ENCODE measurements at places on chromosomes 1 and 21. TPM values are rescaled to one million over a fixed set of nuclear protein-coding genes. Genes with fewer than 3 reads are reported as not detected.

DNA sequence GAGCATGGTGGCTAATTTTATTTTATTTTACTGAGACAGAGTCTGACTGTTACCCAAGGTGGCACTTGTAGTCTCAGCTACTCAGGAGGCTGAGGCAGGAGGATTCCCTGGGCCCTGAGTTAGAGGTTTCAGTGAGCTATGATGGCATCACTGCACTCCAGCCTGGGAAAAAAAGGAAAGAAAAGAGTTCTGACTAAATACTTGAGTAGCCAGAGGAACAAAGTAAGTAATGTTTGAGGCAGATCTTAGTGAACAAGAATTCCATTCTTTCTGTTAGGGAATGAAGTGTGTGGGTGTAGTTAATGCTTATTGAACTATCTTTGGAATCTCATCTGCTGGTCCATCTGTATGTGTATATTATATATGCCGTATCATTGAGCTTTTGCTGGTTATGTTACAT, 13.1 kb upstream of the EVI5 start:
- DNase-seq: no peak

GRCh38 chr1:208852911-208853310, 608.7 kb upstream of the PLXNA2 start:
- DNase-seq: no peak

DNA sequence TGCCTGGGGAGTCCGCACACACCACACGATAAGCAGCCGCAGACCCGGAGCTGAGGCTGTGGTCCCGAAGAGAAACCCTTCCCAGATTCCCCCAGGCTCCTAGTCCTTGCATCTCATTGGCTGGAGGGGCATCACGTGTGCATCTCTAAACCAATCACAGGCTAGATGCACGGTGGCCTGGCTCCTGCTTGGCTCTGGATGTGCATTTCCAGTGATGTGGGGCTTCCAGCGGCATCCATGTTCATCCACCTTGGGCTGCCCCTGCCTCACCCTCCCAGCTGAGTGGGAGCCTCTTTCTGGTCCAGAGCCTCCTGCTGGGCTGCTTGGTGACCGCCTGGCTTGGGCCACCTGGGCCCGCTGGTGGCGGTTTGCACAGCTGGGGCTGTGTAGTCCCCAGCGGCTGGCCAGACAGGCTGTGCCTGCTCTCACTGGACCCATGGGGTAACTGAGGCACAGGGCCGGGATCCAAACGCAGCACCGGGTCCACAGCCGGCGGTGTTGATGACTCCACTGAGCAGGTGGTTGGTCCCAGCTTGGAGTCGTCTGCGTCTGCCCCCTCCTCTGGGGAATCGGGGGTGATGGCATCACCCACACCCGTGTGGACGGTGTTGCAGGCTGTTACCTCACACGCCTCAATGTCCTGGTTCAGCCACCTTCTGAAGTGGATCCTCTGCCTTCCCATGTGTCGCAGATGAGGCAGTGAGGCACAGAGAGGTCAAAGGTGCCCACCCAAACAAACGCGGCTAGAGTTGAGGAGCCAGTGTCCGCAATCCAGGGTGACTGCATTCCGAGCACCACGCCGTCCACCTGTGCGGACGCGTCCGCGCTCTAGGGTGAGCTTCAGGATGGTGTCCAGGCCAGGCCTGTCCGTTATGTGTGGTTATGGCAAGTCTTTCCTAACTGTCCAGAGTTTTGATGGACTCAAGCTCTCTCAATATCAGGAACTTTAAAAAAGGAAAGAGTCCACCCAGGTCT, 41.3 kb downstream of the COL6A1 start:
- peak; percentile 77 for DNase-seq

DNA sequence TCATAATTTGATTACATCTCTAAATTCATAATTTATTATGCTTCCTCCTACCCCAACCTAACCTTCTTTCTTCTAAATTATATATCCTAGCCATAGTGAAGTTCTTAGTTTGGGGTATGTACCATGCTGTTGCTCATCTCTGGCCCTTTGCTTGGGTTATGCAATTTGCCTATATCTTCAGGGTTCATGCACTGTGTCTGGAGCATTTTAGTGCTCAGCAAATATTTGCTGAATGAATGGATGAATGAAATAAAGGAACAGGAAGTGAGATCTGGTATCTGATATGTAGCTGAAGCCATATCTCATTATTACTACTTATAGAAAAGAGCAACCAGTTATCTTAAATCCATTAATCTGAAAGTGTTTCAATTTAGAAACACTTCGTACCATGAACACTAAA, 137.6 kb downstream of the GPATCH2 start:
- no peak for DNase-seq

DNA sequence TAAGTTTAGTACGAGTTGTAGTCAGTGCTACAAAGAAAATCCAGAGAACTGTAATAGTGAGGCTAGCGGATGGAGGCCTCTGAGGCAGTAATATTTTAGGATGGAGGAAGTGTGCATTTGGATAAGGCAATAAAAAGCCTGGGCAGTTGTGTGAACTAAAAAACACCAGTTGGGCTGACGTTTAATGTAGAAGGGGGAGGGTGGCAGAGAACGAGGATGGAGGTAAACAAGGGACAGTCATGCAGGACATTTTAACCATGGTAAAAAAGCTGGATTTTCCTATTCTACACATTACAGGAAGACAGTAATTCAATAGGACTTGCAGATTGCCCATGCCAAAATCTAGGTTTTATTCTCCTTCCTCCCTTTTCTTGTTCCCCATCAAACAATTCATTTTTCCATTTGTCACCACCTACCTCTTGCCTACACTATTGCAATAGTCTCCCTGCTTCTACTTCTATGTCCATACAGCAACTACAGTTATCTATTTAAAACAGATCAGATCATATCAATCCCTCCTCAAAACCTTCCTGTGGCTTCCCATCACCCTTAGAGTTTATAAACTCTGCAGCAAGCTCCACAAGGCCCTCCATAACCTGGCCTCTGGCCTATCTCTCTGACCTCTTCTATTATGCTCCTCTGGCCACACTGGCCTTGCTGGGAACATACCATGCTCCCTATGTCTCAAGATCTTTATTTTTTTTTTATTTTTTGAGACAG, 27.7 kb downstream of the ERO1B start:
- DNase-seq: no peak

DNA sequence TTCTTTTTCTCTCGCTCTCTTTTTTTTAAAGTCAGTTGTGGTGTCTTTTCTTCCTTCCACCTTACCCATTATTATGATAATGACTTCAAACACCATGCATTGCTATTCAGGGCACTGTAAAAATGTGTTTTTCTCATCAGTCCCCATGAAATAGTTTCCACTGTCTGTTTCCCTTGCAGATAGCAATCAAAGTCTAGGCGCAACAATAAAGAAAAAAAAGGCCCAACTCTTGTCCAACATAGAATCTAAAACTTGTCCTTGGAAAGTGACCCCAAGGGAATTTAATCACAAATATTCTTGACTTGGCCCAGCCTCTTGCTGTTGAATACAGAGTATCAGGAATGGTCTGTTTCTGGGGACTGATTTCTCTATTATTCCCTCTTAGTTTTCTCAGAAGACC, 382.5 kb downstream of the PLPP3 start:
- DNase-seq: no peak

MAN1C1 gene
- total RNA-seq: 2.8 TPM

C1orf210 gene
- total RNA-seq: not detected

NUP210L gene
- total RNA-seq: 0.19 TPM
